Vagina (tissue), 2 donors: ENCODE measurements at places on chromosomes 5 and 9. TPM values are rescaled to one million over a fixed set of nuclear protein-coding genes. Genes with fewer than 3 reads are reported as not detected.

Gene TCF7
- total RNA-seq: 1.7 TPM

Gene CCNJL
- 5.6 TPM for total RNA-seq

Gene FAM163B
- total RNA-seq: not detected

Gene ZCCHC9
- total RNA-seq: 16.7 TPM

Gene TBCA
- total RNA-seq: 142 TPM

Gene RMRP
- 8,462 TPM for total RNA-seq

Gene GOLM1
- total RNA-seq: 14.7 TPM

Gene SPINK7
- 65.3 TPM for total RNA-seq

DNA sequence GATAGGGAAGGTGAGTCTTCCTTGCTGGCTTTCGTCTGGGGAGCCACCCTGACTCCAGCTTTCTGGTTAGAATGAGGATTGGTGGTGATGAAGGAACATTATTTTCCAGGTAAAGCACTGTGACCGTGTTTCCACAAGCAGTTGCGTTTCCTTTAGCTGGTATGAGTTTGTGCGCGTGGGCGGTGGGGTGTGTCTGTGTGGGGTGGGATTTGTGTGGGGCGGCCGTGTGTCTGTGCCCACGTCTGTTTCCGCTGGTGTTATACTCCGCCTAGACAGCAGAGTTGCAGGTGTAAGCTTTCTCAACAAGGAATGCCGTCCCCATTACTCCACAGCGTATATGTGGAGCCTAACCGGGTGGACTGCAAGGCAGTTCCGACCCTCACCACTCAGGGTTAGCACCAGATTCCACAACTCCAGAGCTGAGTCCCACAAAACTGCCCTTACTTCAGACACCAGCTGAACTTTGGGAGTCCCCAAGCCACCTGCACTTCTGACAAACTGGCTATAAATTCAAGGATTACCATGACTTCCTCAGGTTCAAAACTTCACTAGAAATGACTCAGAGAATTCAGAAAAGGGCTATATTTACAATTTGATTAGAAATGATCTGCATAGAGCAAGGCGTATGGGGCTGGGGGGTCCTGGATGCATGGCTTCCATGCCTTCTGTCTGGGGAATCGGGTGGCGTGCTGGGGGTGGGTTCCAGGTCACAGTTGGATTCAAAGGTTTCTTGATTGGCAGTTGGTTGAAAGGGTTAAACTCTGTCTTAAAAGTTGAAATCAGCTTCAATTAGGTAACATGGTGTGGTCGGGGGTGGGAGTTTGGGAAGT, 29.8 kb downstream of the PROP1 start:
- DNase-seq: no peak

DNA sequence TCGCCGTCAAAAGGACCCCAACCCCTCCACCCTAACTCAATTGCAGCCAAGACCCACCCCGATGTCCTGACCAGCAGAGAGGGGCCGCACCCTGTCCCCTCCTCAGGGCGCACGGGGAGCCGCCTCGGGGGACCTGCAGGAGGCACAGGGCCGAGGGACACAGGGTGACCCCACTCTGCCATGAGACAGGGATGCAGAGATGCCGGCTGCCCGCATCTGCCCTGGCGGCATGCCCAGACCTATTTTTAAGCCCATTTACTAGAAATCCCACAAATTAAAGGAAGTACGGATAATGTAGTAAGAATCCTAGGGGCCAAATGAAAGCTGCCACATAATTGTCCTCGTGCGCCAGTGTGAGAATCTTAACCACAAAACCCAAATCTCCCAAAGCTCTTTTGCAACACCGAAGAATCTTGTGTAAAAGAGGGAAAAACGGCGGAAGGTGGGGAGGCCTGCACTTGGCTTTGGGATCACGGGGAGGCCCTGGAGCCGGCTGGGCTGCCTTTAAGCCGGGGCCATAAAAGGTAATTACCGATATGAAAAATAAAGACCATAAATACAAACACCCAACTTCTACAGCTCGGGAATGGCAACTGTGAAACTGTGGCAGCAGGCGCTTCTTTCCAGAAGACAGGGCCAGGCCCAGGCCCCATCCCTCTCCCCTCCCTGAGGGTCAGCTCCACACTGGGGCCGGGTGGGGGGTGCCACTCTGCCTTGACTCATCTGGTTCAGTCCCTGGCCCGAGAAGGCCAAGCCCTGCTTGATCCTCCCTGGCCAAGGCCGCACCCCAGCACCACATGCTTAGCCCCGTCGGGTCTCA, 35.0 kb downstream of the NACC2 start:
- no peak for DNase-seq

DNA sequence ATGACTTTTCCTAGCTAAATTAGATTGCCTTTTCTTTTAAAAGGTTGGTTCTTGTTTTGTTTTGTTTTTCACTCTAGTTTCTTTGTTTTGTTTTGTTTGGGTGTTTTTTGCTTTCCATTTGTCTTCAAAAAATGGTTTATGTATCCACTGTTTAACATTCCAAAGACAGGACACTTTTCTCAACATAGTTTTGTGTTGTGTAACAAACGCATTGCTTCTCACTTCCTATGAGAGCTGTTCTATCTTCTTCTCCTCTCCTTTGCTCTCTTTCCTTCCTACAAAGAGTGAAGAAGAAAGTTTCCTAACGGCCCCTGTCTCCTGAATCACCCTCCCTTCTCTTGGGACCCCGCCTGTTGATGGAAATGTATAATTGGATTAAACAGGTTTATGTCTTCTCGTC, 539.7 kb downstream of the ACTL7B start:
- no peak for DNase-seq

DNA sequence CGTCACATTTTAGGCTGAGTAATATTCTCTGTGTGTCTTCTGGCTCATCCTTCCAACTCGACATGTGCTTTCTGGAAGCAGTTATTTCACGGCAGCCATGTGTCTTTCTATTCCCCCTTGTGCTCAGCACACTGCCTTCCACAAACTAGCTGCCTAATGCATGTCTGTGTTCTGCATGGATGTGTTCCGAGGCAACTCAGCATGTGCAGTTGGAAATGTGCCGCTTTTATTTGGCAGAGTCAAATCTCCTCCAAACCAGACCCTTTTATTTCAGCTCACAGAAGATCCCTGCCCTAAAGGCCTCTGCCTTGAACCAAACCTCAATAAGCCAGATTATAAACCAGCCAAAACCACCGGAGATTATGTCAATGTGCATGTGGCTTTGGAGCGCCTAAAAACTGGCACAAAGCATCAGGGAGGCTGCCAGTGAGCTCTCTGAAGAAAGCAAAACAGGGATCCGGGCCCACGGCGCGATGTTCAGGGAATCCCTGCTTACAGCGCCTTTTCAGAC, 360.2 kb downstream of the DEPDC1B start:
- no peak for DNase-seq

DNA sequence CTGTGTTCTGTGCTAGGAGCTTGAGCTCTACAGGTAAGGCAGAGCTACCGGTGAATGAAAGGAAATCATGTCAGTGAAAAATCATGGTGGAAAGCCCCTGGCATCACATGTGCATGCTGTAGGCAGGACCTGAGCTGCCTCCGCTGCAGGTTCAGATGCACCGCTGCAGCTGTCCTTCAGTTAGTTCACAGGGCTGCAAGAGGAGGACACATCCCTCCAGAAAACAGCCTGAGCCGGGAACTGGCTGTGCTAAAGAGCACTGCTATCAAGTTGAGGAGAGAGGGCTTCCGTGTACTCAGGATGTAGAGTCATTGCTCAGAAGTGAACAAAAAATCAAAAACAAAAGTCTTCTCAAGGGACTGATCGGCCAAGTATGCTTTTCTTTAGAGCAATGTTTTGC, 138.6 kb downstream of the ERCC6L2 start:
- DNase-seq: no peak
